ENCODE measurements at places on chromosomes 4 and X.

DNA sequence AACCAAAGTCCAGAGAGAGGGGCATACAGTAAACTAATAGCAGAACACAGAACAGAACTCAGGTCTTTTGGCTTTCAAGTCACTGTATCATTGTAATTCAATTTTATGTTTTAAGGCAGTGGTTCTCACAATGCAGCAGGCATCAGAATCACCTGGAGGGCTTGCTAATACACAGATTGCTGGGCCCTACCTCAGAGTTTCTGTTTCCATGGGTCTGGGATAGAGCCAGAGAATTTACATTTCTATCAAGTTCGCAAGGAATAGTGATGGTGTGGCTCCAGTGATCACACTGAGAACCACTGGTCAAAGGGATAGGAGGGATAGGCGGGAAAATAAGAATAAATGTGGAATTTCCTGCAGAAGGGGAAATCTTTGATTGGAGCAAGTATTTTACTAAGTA is 36.7 kb downstream of the LANCL3 start:
- no peak for DNase-seq

DNA sequence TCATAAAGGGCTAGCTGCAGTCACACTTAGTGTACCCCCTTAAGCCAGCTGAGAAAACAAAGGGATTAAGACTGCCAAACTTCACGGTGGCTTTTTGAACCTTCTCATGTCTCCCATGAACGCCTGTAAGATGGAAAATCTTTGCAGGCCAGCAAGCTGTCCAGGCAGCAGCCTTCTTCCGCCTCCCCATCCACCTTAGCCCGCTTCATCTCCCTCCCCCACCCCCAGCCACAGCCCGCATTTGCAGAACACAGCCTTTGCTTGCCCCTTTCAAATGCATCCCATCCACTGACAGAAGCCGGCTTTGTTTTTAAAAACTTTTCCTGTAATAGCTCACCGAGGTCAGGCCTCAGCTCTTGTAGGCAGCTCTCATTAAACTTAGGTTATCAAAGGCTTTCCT is 113.8 kb upstream of the FAM9B start:
- no peak for DNase-seq

DNA sequence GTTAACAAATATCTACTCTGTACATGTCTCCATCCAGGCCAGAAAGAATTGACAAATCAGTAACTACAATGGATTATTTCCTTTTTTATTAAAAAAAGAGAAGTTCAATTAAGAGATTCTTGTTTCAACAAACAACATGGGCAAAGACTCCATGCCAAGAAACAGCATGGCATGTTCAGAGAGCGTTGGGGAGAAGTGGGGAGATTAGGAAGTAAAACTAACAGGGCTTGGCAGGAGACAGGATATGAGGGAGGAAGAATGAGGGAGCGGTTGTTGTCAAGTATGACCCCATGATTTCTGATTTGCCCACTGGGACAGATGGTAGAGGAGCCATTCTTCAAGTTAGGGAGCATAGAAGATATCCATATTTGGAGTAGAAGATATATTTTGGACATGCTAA is 128.4 kb downstream of the RNF150 start:
- no peak for DNase-seq

GRCh38 chr4:182619660-182620059 is 297.5 kb downstream of the DCTD start:
- no peak for DNase-seq

- no peak for DNase-seq
Measured at GRCh38 chrX:53990171-53990570, 54.1 kb downstream of the PHF8 start.

GRCh38 chr4:173424899-173425805 is 26.2 kb upstream of the SCRG1 start:
- no peak for DNase-seq

DNA sequence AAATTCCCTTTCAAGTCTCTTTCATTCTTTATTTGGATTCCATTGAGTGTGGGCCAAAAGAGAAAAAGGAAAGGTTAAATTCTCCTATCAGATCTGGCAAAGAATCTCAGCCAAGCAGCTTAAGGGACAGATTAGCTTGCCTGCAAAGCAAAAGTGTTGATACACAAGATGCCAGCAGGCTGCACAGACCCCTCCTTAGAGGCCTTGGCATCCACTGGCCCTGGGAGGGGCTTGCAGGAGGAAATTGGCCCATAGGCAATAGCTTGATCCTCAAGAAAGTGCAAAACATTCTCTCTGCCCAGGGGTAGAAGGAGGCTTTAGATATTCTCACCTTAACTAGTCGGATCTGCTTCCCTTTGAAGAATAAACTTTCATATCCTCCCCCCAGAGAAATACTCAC is 300.4 kb upstream of the CPEB2 start:
- no peak for DNase-seq

DNA sequence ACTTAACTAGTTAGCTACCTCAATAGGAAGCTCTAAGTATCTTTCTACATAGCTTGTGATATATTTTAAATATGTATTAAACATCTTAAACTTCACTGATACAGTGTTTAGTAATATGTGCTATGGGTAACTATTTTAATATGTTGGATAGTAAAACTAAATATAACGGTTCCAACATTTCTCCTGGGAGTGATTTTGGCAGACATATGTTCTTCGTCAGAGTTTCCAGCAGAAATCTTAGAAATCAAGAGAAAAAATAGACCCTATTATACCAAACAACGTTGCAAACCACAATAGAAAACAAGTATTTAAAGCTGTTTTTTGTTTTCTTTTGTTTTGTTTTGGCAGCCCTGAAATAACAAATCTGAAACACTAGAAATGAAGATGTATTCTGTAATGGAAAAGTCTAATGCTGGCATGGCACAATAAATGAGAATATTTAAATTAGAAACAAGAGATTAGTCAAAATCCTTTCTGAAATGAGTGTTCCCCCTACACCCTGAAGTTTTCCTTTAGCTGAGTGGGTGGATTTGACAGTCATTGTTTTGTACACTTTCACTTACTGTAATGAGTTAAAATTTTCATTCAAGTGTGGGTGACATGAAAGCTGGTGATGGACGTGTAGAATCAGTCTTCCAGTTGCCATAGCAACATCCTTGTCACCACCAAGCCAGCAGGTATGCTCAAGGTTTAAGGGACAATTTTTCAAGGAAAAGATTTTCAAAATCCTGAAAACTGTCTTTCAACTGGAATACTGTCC is 233.5 kb downstream of the SCFD2 start:
- no peak for DNase-seq

DNA sequence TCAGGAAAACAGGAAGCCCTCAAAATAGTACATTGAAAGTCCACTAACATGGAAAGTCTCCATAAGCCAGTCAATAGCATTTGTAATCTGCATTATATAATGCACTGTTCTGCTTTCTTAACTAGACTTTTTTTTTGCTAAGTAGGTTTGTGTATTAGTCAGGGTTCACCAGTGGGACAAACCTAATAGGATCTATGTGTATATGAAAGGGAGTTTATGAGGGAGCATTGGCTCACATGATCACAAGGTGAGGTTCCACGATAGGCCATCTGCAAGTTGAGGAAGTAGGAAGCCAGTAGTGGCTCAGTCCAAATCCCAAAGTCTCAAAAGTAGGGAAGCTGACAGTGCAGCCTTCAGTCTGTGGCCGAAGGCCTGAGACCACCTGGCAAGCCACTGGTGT is 116.0 kb downstream of the MXRA5 start:
- DNase-seq, result no peak

DNA sequence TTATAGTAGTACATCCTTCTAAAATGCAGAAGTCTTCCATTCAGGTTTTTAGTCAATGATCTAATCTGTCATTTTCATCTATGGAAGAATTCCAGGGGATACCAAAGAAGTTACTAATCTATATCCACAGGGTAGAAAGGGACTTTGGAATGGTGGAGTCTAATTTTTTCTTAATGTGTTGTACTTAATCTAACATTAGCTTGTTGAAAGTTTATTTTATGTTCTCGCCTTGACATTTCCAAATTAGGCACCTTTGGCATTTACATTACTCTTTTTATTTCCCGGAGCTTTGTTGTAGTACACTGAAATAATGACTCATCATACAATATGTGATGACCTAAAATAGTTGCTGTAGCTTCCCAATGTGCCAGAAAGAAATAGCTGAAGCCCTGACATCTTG is 91.5 kb downstream of the HTR2C start:
- DNase-seq, result no peak

DNA sequence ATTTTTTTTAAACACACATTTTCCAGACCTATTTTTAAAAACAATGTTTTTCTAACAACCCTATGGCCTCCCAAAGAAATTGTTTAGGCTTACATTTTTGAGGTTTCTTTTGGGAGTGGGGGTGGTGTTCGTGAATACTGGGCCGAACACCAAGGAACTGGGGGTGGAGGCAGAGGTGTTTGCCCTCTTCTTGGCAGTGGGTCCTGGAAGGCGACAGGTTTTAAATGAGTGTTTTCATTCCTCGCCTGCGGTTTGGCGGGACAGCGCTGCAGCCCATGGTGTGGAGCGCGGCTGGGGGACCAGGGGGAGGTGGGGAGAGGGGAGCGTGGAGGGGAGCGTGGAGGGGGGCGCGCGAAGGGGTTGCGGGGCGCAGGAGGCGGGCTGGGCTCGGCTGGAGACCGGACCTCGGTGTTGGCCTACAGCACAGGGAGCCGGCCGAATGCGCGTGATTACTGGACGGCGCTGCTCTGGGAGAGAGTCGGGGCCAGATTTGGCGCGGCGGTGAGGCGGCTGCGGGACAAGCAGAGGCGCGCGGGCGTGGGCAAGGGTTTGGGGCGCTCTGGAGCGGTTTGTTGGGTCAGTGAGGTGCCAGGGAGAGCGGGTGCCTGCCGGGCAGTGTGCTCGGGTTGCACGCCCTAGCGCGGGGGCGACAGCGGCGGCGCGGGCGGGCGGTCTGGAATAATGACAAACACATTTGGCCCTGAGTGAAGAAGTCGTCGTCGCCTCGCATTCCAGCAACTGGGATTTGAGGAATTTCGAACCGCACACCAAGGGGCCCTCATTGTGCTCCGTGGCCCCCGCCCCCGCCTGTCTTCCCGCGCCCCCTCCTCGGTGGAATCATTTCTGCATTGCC is 764 bp downstream of the PDGFRA start:
- no peak for DNase-seq

DNA sequence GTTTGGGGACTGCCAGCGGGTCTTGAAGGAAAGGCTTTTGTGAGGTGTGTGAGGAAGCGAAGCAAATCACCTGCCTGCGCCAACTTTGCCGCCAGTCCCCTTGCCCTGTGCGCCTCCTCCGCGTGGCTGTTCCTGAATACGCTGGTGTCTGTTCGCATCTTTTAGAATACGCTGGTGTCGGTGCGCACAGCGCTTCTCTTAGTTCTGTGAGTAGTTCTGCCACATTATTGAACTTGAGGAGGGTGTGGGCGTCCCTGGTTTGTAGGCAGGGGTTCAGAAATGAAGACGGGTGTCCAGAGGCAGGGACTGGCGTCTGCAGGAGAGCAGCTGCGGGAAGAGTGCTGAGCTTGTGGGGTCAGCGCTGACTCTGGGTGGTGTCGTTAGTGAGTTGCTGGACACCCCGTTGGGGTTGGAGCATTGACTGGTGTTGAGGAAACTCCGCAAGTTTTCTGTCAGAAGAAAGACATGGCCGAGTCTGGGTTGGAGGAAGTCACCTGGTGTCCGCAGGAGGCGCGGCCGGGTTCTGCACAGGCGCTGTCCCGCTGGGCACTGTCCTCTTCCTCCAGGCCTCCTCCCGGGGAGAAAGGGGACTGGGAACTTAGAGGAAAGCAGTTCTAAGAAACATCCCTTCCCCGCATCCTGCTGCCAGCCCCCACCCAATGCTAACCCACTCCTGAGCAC is 930 bp downstream of the ZNF718 start:
- DNase-seq, result peak; percentile 67

DNA sequence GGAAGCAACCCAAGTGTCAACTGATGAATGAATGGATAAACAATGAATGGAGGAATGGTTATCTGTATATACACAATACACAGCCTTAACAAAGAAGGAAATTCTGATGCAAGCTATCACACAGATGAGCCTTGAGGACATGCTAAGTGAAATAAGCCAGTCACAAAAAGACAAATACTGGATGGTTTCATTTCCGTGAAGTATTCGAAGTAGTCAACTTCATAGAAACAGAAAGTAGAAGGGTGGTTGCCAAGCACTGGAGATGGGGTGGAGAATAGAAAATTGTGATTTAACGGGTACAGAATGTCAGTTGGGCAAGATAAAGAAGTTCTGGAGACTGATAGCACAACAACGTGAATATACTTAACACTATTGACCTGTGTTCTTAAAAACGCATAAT is 28.2 kb downstream of the CENPU start:
- peak; percentile 34 for DNase-seq

DNA sequence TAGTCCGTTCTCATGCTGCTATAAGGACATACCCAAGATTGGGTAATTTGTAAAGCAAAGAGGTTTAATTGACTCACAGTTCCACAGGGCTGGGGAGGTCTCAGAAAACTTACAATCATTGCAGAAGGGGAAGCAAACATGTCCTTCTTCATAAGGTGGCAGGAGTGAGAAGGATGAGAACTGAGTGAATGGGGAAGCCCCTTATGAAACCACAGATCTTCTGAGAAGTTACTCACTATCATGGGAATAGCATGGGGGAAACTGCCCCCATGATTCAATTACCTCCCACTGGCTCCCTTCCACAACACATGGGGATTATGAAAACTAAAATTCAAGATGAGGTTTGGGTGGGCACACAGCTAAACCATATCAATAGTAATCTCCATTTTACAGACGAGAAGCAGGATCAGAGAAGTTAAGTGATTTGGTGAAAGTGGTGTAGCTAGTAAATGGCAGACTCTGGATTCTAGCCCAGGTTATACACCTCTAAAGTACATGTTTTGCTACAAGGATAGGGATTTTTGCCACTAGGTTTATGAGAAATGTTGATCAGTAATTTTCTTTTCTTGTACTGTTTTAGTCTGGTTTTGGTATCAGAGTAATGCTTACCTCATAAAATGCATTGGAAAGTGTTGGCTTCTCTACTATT is 47.3 kb upstream of the C1GALT1C1 start:
- DNase-seq, result no peak

- DNase-seq, result no peak
Measured at GRCh38 chr4:141727420-141727819, 91.0 kb downstream of the IL15 start.

- peak; percentile 70 for DNase-seq
Measured at GRCh38 chr4:16259889-16260246, 33.6 kb upstream of the TAPT1 start.

- DNase-seq, result no peak
Measured at GRCh38 chr4:59086410-59086809, 1976.2 kb upstream of the IGFBP7 start.

DNA sequence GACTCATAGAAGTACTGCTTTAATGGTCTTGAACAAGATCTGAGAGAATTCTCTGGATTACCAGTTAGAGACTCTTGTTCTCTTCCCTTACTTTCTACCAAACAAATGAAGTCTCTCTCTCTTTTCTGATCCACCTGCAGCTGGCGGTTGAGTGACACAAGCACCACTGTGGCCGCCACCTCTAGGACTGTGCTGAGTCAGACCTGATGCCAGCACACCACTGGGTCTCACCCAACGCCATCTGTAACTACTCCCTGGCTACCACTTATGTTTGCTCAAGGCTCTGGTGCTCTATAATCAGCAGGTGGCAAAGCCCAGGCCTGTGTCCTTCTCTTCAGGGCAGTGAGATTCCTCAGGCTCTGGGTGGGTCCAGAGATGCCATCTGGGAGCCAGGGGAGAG is 1173.5 kb downstream of the RPA4 start:
- DNase-seq, result no peak

Measured in erythroblast (primary cell).